Natural killer cell treated with Interleukin-12 subunit alpha and Interleukin-12 subunit beta and Interleukin-15 and Interleukin-18, amount 100 ng/mL, for 72 hours (primary cell): ENCODE measurements at places on chromosomes 7 and 10. TPM values are rescaled to one million over a fixed set of nuclear protein-coding genes. Genes with fewer than 3 reads are reported as not detected.

MEOX2 gene
- not detected for total RNA-seq

CPA2 gene
- not detected for total RNA-seq

GCK gene
- 0.24 TPM for total RNA-seq

DNA sequence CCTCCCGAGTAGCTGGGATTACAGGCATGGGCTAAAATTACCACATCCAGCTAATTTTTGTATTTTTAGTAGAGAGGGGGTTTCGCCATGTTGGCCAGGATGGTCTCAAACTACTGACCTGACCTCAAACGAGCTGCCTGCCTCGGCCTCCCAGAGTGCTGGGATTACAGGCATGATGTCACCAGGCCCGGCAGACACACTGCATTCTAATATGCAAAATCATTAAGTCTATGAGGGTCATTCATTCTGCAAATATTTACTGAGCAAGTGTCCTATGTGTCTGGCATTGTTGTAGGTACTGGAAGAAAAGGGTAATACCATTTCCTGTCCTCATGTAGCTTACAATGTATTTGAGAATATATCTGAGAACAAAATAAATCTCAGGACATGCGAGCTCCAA, 2.7 kb downstream of the PUS7 start:
- no peak overlapping the region for H3K27ac ChIP-seq
- no peaks in the 10 kb centered on the region for H3K27me3 ChIP-seq
- peaks cover 5% of the 10 kb centered on the region for H3K4me1 ChIP-seq
- H3K4me3 ChIP-seq, result peak overlapping the region; percentile 41

DNA sequence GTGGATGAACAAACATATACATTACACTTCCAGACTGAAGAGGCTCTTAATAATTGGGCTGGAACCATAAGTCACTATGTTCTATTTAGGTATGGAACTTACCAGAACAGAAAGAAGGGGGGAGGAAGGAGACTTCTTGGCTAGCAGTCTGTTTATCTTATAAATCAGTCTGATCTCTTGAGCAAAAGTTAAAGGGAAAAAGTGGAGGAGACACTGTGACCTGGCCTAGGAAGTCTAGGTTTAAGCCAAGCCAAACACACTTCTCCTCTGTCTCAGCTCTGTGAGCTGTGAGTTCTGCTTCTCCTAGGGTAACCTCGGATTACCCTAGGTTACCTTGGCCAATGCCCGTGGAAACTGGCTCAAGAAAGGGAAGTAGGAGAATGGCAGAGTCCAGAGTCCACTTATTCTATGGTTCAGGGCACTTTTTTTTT, 95.2 kb downstream of the PFKFB3 start:
- peaks cover 47% of the 10 kb centered on the region for H3K4me1 ChIP-seq
- H3K4me3 ChIP-seq, result peak overlapping the region; percentile 1
- peak overlapping the region; percentile 7 for H3K27ac ChIP-seq
- no peaks in the 10 kb centered on the region for H3K27me3 ChIP-seq
- DNase-seq, result no peak
